ENCODE measurements at places on chromosomes 1 and 21. TPM values are rescaled to one million over a fixed set of nuclear protein-coding genes. Genes with fewer than 3 reads are reported as not detected.
A peak's percentile ranks its signal among the peaks of the same experiment; 100 is the strongest.

POU3F1 gene
- total RNA-seq = not detected

TTLL7 gene
- total RNA-seq = 7.0 TPM

KPRP gene
- total RNA-seq = not detected

OR2G3 gene
- total RNA-seq = not detected

OLFML2B gene
- 6.7 TPM for total RNA-seq

TTC39A gene
- 70.1 TPM for total RNA-seq

CSF1 gene
- 33.8 TPM for total RNA-seq

C2CD4D gene
- total RNA-seq = 0.57 TPM

- DNase-seq = no peak
- H3K27me3 ChIP-seq = no peaks in the 10 kb centered on the region
- no peaks in the 10 kb centered on the region for H3K4me1 ChIP-seq
These were observed 28.5 kb upstream of the KCNE2 start for GRCh38 chr21:34335316-34335715.

DNA sequence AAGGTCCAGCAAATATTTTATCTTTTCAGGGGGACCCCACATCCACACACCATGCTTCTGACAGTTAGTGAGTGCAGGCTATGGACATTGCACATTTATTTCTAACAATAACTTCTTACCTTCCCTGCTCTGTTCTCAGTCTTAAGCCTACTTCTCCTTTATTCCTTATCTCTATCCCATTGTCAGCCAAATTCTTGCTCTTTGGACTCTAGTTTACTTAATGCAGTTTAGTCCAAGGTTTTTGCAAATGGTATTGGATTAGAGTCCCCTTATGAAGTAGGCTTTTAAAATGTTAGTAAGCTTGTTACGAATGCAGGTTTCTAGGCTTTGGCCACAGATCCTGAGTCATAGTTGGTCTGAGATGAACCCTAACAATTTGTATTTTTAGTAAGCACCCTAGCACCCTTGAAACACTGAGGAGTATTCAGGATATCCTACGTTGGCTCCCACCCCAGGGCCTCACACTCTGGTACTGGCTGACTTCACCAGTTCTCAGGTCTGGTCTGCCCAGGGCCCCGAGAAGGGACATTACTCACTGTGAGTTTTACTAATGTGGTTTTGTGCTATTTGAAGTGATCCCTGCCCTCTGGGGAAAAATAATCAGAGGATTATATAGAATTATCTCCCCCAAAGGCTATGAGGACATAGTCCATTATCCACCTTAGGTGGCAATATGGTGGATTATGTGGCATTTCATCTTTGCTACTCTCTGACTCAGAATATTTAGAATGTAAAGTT, 239.5 kb downstream of the TGFB2 start:
- no peaks in the 10 kb centered on the region for H3K36me3 ChIP-seq
- no peak for DNase-seq
- no peaks in the 10 kb centered on the region for H3K4me1 ChIP-seq
- H3K27ac ChIP-seq = no peak overlapping the region

- no peaks in the 10 kb centered on the region for H3K36me3 ChIP-seq
- H3K4me3 ChIP-seq = no peak overlapping the region
These were observed 492.2 kb upstream of the DAB1 start for GRCh38 chr1:57916041-57916440.

- no peak for DNase-seq
- H3K4me1 ChIP-seq = no peaks in the 10 kb centered on the region
- H3K36me3 ChIP-seq = no peaks in the 10 kb centered on the region
- H3K27me3 ChIP-seq = no peaks in the 10 kb centered on the region
These were observed 922.4 kb upstream of the ADGRL4 start for GRCh38 chr1:79928901-79929300.

GRCh38 chr21:32348604-32349332, 44.0 kb downstream of the URB1 start:
- H3K4me3 ChIP-seq = no peak overlapping the region
- no peak overlapping the region for H3K27ac ChIP-seq
- no peaks in the 10 kb centered on the region for H3K27me3 ChIP-seq
- H3K4me1 ChIP-seq = no peaks in the 10 kb centered on the region
- no peak for DNase-seq
- peaks cover 11% of the 10 kb centered on the region for H3K36me3 ChIP-seq

DNA sequence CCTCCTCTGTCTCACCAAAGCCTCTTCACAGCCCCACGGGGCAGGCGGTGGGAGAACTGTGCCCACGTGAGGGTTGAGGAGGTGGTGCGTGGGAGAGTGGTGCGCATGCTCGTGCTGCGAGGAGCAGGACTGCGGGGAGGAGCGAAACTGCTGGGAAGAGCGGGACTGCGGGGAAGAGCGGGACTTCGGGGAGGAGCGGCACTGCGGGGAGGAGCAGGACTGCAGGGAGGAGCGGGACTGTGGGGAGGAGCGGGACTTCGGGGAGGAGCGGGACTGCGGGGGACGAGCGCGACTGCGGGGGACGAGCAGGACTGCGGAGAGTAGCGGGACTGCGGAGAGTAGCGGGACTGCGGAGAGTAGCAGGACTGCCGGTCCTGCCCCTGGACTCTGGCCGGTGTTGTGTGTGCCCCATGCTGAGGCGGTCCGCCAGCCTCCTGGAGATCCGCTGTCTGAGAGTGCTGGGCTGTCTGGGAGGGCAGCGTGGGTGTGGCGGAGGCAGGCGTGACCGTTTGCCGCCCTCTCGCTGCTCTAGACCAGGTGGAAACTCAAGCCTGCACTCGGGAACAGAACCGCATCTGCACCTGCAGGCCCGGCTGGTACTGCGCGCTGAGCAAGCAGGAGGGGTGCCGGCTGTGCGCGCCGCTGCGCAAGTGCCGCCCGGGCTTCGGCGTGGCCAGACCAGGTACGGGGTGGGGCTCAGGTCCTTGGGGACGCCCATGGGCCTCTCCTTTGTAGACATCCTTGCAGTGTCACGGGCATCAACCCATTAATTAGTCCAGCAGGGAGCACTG, 24.6 kb downstream of the TNFRSF1B start:
- no peaks in the 10 kb centered on the region for H3K4me1 ChIP-seq
- no peak for DNase-seq
- H3K27ac ChIP-seq = no peak overlapping the region

DNA sequence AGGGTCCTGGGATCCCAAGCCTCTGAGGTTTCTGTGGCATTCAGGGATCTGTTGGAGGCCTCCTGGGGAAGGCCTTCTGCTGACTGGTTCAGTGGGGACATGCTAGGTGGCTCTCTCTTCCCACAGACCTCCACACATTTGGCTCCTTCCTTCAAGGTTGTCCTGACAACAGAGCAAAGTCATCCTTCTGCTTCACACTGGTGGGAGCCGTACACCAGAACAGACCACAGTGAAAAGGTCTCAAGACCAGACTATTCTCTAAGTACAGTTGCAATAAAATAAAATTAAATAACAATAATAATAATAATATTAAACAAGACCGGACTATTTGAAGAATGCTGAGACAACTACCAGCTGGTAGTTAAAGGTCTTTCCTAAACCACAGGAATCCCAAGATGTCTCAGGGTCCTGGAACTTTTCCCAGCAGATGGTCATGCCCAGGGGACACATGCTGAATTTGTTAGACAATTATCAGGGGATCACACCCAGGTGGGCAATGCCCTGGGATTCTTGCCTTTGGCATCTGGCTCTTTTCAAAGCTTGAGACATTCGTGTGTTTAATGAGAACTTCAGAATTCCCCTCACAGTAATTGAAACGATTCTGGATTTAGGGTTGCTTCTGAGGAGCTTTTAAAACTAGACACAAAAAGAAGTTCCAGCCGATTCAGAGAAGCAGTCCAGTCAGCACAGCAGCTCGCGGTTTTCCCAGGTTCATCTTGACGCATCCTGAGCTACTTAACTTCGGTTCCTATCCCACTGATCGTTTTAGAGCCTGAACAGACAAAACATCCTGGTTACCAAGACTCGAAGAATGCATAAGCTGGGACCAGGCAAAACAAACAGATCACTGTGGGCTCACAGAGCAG, 22.9 kb downstream of the HTR1D start:
- no peaks in the 10 kb centered on the region for H3K4me1 ChIP-seq
- no peak for DNase-seq
- no peak overlapping the region for H3K27ac ChIP-seq
- no peaks in the 10 kb centered on the region for H3K27me3 ChIP-seq
- no peaks in the 10 kb centered on the region for H3K36me3 ChIP-seq

- peak; percentile 27 for DNase-seq
- H3K36me3 ChIP-seq = no peaks in the 10 kb centered on the region
- H3K27me3 ChIP-seq = no peaks in the 10 kb centered on the region
- H3K4me1 ChIP-seq = no peaks in the 10 kb centered on the region
- no peak overlapping the region for H3K27ac ChIP-seq
These were observed 81.1 kb upstream of the TIAM1 start for GRCh38 chr21:31425138-31425537.

DNA sequence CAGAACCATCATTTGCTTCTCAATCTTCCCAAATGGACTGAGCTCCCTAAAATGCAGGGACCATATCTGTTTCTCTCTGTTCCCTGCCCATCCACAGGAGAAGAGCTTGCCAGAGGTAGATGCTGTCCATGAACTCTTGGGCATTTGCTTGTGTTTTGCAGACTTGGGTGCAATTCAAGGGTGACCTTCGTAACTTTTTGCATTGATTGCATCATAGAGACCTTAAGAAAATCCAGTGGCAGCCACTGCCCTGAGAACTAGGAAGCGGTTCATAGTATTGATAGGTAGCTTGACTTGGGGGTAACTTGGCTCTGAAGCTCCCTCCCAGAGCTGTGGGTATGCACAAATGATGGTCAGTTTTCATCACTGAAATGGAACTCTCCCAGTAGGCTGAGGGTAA, 34.3 kb upstream of the EDEM3 start:
- H3K27me3 ChIP-seq = no peaks in the 10 kb centered on the region
- no peaks in the 10 kb centered on the region for H3K36me3 ChIP-seq
- no peak for DNase-seq
- H3K27ac ChIP-seq = no peak overlapping the region
- no peak overlapping the region for H3K4me3 ChIP-seq

DNA sequence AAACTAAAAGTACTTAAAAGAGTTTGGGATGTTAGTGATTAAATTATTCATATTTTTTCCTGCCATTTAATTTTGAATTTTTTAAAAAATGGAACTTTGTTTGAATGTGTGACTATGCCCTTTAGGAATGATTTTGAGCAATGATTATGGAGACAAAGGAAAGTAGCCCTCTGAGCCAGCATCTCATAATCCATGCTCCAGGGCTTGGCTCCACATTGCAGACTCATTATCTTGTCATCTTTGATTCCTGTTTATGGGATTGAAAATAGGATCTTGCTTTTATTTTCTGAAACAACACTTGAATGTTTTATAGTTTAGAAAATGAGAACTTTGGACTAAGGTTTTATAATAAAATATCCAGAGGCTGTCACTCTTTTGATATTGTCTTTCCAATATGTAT, 14.5 kb downstream of the AXDND1 start:
- H3K36me3 ChIP-seq = no peaks in the 10 kb centered on the region
- no peaks in the 10 kb centered on the region for H3K4me1 ChIP-seq
- no peaks in the 10 kb centered on the region for H3K27me3 ChIP-seq
- no peak for DNase-seq
- H3K4me3 ChIP-seq = no peak overlapping the region

DNA sequence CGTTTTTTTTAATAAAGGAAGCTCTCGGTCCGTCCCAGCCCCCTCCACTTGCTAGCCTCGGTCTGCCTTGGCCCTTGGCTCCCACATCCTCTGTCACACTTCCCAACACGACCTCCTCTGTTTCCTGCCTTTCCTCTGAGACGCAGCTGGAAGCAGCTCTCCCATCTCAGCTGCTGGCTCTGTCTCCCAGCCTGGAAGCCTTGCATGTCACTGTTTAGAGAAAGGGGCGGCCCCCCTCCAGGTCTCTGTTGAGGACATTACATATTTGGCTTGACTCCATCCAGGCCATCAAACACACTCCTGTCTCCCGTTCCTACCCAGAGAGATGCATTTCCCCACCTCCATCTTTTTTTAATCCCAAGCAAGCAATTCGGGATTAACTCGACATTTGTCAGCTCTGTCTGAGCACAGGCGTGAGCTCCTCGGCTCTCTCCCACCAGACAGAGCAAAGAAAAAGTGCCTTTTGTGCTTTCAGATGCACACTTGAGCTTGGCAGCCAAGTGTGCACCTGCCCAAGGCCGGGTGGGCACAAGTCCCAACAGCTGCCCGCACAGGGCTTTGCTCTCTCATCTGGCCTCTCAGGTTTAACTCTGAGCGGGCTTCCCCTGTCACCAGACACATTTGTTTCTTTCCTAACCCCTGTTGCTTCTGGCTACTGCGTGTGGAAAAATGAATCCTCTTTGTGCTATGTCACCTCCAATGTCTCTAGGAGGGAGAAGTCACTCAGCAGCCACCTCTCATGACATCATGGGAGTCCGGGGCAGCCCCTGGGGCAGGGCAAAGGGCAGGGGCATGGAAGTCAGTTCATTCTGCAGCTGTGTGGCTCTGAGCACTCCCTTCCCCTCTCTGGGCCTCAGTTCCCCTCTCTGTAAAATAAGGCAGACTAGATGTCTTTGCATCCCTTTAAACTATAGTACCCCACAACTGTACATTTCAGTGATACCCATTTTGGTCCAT, 108.3 kb downstream of the KCND3 start:
- no peaks in the 10 kb centered on the region for H3K36me3 ChIP-seq
- H3K4me1 ChIP-seq = no peaks in the 10 kb centered on the region

DNA sequence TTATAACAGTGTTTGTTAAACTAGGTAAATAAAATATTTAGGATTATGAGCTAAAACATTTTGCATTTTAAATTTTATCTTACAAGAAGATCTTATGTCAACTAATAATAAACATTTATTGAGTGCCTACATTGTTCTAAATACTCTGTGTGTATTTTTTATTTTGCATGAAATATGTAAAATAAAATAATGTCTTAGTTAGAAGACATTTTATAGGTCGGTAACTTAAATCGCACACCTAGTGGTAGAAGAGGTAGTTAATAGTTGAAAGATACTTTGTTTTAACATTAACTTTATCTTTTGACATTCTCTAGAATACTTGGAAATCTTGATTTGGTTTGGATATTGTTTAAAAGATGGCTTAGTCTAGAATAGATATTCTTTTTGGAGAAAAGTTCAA, 60.5 kb downstream of the RPS6KC1 start:
- no peak overlapping the region for H3K4me3 ChIP-seq
- H3K4me1 ChIP-seq = peaks cover 2% of the 10 kb centered on the region
- H3K27ac ChIP-seq = no peak overlapping the region
- no peak for DNase-seq
- H3K36me3 ChIP-seq = no peaks in the 10 kb centered on the region
- no peaks in the 10 kb centered on the region for H3K27me3 ChIP-seq

DNA sequence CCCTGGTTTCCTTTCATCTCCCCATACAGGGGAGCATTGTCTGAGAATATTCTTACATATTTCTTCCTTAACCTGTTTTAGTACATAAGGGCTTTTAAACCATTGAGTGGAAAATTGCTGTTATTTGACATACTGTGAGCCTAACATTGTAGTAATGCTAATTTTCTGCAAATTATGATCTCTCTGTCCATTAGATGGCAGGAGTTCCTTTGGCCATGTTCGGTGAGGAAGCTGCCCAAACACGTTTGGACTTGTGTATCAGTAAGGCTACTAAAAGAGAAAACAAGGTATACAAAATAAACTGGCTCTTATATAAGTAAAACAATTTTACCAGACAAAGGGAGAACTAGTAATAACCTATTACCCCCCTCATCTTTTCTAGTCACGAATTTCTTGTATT, 29.2 kb downstream of the CDC7 start:
- no peak overlapping the region for H3K27ac ChIP-seq
- no peaks in the 10 kb centered on the region for H3K4me1 ChIP-seq
- DNase-seq = no peak
- no peaks in the 10 kb centered on the region for H3K27me3 ChIP-seq

- no peak for DNase-seq
- H3K27ac ChIP-seq = peak overlapping the region; percentile 82
- H3K36me3 ChIP-seq = no peaks in the 10 kb centered on the region
- no peak overlapping the region for H3K4me3 ChIP-seq
- H3K27me3 ChIP-seq = no peaks in the 10 kb centered on the region
These were observed 57.9 kb downstream of the AGPAT3 start for GRCh38 chr21:43922949-43923348.

Measured in kidney (tissue), 22 donors.